Activated CD4-positive, alpha-beta T cell treated with anti-CD3 and anti-CD28 coated beads, Interleukin-2, amount 50 U/mL, for 4 hours (primary cell): ENCODE measurements at places on chromosomes 2 and 18.

DNA sequence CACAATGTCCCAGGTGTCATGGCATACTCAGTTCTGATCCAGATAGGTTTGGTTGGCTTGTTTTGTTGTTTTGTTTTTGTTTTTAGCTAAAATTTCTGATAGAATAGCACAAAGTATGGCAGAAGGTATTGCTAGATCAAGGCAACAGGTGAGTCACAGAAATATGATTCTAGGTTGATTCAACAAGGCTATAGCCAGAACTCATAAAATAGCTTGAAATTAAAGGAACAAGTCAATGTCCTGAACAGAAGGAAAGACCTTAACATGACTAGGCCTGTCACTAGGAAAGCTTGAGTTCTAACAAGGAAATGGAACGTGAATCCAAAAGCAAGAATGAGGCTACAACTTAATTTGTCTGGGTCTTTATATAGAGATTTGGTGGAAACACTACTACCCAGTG, 157.1 kb downstream of the GALNT3 start:
- no peak for DNase-seq

DNA sequence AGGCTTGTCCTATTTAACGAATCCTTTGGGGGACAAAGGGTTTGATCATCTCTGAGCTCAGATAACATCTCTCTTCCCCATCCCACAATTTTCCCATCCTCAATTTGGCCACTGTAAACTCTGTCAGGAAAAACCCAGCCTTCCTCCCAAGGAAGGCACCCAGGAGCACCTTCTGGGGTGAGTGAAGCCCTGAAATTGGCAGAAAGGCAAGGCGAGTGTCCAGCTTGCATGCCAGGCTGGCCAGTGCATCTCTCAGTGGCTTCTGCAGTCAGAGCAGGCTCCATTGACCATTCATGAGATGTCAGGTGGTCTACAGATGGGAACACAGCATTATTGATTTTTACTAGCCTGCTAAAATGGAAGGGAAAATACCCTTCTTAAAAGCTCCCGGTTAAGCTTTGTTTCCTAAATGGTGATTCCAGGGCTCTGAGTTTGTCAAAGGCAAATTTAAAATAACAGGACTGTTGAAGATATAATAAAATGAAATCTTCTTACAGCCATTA, 83.2 kb upstream of the BOD1L2 start:
- no peak for DNase-seq

DNA sequence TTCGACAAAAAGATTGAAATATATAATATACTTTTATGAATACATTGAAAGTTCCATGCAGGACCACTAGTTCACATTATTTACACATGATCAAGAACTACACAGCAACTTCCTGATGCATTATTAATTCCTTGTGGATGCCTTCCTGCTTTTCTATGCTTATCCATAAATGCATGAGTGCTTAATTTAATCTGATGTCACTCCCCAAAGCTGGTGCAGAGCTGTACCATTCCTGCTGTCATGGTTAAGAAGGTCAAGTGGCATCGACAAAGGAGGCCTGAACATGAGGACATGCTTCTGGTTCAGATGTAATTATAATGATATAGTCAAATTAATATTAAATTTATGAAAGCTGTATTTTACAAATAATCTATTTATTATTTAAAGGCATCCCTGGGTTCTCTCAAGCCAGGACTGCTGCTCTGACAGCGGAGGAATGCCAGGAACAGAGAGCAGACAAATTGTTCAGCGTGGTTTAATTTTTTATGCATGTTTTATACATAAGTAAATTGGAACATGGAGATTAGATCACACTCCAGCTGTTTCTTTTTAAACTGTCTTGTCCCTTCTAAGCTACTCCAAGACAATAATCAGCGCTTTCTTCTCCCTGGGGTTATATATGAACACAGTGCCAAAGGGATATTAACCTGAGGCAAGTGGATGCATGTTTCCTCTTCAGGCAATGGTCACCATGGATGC, 307.3 kb upstream of the CNTNAP5 start:
- DNase-seq: no peak

DNA sequence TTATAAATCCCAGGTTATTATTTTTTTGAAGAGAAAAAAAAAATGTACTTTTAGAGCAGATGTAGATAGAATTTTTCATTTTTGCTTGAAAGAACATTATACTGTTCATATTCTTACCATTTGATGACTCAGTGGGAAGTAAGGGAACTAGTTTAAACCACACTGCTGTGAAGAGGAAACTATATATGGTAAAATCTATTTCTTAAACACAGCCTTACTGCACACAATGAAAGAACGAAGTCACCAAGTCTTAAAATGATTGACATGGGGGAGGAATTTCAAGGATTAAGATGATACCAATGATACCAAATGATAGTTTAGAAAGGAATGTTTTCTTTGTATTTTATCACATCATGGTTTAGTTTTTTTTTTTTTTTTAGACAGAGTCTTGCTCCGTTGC, 5.0 kb downstream of the ACTR2 start:
- no peak for DNase-seq

- DNase-seq: no peak
Measured at GRCh38 chr18:9353596-9353995, 19.0 kb downstream of the TWSG1 start.

- DNase-seq: no peak
Measured at GRCh38 chr2:174634130-174635014, 36.8 kb upstream of the WIPF1 start.

- DNase-seq: no peak
Measured at GRCh38 chr18:73980289-73980979, 167.2 kb downstream of the FBXO15 start.

DNA sequence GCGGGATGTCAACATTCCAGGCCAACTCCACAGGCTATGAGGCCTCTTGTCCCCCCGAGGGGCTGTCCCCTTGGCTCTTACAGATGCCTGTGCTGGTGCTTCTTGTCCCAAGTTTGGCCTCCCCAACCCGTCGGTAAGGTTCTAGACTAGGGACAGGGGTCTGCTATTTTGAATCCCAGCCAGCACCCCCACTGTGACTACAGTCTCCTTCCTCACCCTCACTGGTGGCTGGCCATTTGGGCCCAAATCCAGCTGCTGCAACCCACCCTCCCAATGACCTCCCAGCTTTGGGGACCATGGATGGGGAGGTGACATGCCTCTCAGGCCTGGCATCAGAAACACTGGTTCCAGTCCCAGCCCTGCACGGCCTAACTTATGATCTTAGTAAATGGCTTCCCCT, 18.7 kb downstream of the CFAP65 start:
- no peak for DNase-seq

- DNase-seq: no peak
Measured at GRCh38 chr18:13223311-13224143, 5.0 kb downstream of the LDLRAD4 start.
